ENCODE measurements at places on chromosomes 2 and 18.

GRCh38 chr2:146677280-146677679, 1167.5 kb upstream of the ACVR2A start:
- DNase-seq = no peak

DNA sequence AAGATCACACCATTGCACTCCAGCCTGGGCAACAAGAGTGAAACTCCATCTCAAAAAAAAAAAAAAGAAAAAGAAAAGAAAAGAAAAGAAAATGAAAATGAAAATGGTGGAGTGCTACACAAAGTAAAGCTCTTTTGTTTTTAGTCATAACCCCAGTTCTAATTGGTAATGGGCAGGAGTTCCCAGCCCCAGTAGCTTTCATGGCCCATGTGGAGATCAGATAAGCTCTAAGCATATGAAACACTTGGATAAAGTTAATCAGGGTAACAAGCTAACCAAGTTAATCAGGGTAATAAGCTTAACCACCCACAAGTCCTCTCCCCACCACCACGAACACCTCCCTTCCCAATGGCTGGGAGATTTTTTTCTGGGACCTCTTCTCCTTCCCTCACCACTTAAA, 240.8 kb downstream of the BCL11A start:
- DNase-seq = no peak

GRCh38 chr2:30029804-30030203, 108.4 kb upstream of the ALK start:
- DNase-seq = no peak

DNA sequence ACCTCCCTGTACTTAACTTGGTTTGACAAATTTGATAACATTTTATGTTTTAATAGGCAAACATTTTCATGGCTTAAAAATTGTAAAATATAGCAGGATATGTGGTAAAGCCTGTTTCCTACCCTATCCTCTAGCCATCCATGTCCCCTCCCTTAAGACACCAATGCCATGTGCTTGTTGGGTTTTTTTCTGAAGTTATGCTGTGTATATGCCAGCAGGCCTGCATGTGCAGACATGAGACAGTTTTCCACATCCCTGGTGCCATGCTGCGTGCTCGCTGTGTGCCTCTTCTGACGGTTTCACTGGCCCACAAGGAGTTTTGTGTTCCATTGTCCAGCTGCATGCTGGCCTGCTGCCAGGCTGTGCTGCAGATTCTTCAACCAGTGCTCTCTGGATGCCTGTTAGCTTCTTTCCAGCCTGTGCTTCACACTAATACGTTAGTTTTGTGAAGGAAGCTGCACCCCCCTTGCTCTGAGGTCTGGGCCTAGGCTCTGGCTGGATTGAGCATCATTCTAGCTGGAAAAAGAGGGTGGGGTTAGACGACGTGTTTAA, 16.9 kb downstream of the INPP4A start:
- DNase-seq = peak; percentile 49

- no peak for DNase-seq
Measured at GRCh38 chr2:217873371-217873770, 129.4 kb downstream of the TNS1 start.

DNA sequence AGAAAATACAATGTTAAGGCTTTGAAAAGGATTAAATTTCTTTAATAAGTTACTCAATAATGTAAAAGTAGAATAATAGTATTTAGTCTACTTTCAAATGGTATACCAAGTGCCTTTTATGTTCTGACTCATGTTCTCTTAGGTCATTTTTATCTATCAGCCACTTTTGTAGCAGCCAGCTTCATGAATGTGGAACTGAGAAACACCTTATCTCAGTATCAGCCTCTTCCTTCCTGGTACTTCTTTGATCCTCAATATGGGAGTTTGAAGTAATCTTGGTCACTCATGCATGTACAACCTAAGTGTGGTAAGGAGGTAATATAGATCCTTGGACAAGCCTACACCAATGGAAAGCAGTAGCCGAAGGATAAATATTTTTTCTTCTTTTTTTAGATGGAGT, 180.4 kb upstream of the NRXN1 start:
- DNase-seq = no peak

GRCh38 chr2:10532638-10533101, 84.5 kb upstream of the ODC1 start:
- DNase-seq = no peak

Data from right hindlimb (tissue), 1 donor.